ENCODE measurements at places on chromosomes 13 and 19.

DNA sequence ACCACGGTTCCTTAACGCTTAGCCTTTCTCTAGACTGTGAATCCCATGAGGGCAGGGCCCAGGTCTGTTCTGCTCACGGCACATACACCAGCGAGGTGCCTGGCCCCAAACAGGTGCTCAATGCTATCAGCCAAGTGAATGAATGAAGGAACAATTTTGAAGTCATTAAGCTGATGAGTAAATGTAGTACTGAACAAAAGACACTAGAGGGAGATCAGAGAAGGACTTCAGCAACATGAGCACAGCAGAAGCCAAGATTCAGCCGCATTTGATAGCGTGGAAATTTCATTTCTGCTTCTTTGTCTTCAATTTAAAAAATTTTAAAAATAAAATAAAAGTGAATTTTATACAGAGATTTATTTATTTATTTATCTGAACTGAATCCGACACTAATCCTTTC is 20.1 kb upstream of the MYO16 start:
- no peak for DNase-seq

DNA sequence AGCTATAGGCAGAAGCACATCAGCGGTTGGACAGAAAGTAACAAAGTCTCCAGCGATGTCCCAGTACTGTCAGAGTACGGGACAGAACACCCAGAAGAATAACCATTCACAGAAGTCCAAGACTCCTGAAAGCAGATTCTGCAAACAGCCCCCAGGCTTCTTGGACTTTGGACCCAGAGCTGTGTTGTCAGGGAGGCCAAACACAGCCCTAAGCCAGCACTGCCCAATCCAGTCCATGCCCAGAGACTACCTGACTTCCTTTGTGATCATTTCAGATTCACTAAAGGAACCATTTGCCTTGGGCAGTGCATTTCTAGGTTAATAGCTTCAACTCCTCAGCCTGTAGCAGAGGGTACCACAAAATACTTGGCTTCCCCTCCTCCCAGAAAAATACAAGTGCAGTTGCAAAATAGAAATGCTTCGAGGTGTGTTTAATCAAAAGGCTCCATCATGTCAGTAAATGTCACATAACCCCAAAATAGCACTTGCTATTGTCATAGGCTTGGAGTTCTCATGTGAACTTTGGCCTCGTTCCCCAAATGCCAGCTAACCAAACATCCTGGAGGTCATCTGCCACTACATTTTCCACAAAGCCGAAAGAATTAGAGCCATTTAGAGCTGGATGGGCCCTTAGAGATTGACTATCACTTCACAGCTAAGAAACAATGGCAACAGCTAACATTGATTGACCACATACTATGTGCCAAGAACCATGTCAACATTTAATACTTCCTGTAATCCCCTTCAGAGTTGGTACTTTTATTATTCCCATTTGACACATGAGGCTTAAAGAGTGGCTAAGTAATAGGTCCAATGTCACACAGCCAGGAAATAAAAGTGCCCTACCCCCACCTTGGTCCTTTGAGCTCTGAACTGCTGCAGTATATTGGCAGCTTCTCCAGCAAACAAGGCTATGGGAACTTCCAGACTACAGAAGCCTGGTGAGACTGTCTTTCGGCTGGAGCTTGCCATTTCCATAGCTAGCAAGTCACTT is 329.9 kb downstream of the FOXO1 start:
- no peak for DNase-seq

GRCh38 chr13:111518161-111518792 is 197.8 kb downstream of the TEX29 start:
- no peak for DNase-seq

DNA sequence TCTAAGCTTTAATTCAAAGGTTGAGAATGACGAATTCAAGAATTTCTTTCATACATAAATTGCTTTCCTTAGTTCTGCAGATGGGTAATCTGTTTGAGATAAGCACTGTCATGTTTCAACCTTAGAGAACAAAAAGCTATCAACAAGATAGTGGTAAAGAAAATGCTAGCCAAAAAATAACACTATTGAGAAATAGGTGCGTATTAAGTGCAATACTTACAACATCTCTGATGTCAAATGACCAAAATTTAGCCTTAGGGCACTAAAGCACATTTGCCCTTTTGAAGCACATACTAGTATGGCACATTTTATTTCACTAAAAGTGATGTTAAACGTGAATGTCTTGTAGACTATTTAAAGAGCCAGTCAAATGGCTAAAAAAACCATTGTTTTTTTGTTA is 4.9 kb downstream of the KBTBD6 start:
- no peak for DNase-seq

- DNase-seq, result peak; percentile 59
Observed at GRCh38 chr13:26051657-26052311, at the start of gene SHISA2. Gene SHISA2, minus strand, starts transcription at chr13:26052016. Its CDS starts 1,041 bp downstream, at chr13:26050975.

DNA sequence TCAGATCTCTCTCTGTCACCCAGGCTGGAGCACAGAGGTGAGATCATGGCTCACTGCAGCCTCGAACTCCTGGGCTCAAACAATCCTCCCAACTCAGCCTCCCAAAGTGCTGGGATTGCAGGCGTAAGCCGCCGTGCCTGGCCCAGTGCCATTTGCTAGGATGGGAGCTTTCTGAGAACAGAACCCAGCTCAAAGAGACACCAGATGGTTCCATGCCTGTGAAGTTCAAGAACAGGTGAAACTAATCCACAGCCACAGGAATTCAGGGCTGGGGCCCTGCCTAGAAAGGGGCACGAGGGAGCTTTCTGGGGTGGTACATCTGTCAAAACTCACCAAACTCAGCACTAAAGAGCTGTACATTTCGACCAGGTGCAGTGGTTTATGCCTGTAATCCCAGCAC is 4.2 kb downstream of the SLC7A9 start:
- DNase-seq, result no peak

GRCh38 chr19:56725829-56726424 is 54.4 kb upstream of the ZNF835 start:
- DNase-seq, result no peak

DNA sequence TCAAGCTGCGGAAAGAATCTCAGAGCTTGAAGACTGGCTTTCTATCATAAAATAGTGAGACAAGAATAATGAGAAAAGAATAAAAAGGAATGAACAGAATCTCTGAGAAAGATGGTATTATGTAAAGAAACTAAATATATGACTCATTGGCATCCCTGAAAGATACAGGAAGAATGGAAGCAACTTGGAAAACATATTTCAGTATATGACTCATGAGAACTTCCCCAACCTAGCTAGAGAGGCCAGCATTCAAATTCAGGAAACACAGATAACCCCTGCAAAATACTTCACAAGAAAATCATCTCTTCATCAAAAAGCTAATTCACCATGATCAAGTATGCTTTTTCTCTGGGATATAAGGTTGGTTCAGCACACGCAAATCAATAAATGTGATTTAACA is 2318.0 kb downstream of the PCDH9 start:
- DNase-seq, result no peak

DNA sequence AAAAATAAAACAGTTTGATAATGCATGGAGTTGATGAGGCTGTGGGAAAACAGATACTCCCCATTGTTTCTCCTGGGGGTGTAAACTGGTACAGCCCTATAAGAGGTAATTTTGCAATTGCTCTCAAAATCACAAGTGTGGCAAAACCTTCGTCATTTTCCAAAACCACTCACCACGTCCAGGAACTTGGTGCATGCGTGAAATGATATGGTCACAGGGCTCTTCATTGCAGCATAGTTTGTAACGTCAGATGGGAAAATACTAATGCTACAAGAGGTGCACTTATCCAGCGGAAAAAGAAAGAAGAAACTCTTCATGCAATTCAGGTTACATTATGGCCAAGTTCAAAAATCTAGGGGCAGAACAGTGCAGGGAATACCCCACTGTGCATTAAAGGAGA is 11.9 kb upstream of the PLAUR start:
- no peak for DNase-seq

DNA sequence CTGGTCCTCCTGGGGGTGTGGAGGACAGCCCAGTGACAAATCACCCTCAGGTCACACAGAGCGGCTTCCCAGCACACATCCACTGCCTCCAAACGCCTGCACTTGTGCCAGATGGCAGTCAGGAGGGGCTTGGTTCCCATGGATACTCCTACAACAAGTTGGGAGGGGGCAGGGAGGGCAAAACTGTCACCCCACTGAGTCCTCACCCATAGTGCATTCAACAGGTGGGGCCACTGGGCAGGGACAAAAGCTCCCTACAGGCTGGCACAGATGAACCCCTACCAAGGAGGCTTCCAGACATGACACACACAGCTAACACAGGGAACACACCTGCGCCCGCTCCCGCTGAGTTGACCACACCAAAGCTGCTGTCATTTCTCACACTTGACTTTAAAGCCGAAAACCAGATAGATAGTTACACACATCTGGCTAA is 120.5 kb downstream of the STK24 start:
- DNase-seq, result no peak

GRCh38 chr13:112669881-112670499 is 19.8 kb upstream of the ATP11A start:
- no peak for DNase-seq

DNA sequence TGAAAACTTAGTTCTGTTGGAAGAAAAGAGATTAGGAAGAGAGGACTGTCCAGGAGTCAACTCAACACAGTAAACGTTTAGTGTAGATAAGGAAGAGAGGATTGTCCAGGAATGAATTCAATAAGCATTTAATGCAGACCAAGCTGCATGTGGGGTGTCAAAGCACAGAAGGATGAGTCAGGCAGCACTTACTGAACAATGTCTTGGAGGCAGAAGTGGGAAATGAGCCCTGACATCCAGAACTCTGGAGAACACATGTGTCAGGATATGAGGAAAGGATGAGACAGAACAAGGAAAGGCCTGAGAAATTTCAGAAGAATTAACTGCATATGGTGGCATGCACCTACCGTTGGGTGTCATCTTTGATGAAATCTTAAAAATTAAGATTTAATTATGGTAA is 429.2 kb upstream of the HTR2A start:
- DNase-seq, result no peak

GRCh38 chr19:41755328-41755913 is at the start of gene CEACAM6:
Gene CEACAM6, plus strand, starts transcription at chr19:41755530. Its CDS starts 109 bp downstream, at chr19:41755639.
- DNase-seq, result no peak

GRCh38 chr19:31285744-31286143 is 63.5 kb downstream of the TSHZ3 start:
- DNase-seq, result no peak

GRCh38 chr19:49679771-49680413 is 2.8 kb downstream of the PRMT1 start:
- no peak for DNase-seq

- no peak for DNase-seq
Observed at GRCh38 chr19:17031741-17032140, 5.1 kb upstream of the CPAMD8 start.

DNA sequence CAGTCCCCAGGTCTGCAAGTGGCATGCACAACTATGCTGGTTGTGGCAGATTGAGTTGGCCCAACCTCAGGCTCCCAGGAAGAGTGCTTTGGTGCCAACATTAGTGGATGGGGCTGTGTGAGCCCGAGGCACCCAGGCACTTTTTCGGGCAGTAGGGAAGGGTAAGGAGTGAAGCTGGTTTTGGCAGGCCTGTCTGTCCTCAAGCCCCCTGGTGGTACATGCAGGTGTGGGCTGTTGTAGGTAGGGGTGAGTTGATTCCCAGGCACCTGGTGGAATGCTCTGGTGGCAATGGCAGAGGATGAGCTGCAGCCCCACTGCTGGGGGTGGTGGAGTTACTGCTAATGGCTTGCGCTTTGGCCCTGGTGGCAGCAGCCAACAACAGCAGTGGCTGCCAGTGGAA is 723.7 kb upstream of the SLITRK1 start:
- no peak for DNase-seq

DNA sequence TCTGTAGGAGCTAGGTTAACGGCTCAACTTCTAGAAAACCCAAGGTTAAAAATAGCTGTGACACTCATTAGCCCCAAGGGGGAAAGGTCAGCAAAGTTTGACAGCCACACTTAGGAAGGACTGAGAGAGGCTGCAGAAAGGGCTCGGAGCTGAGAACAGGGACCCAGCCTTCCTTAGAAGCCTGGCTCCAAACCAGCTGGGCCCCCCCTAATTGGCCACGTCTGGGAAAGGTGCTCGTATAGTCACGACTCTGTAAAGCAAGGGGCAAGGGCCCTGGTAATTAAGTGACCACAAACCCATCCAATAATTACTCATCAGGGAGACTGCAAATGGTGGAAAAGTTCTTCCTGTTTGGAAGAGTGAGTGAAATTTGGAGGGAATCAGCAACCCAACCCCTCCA is 90.5 kb downstream of the RNASEH2B start:
- DNase-seq, result no peak

GRCh38 chr19:2223959-2224358 is 12.2 kb downstream of the PLEKHJ1 start:
- DNase-seq, result no peak

DNA sequence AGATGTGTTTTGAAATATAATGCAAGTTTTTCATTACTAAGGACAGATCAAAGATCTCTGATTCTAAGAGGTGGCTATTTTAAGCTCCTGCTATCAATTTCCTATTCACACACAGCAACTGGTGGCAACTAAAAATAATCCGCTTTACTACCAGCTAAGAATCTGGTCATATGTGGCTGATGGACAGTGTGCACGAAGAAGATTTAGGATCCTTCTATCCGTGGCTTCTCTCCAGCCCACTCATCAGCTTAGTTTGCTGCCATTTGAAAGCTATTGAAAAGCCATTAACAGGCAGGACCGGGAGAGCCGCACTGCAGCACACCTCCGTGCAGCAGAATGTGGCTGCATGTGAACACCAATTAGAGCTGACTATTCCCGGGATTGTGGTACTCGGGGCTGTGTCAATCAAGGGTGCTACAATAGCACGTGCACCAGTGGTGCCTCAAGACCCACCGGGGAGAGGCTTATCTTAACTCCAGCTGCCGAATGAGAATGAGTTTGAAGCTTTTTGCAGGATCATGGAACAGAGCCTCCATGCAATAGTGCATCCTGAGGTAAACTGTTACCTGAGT is at the start of gene MYO16:
TSS of gene MYO16 (plus strand) at position 431 of the 572 bp plus-strand sequence. CDS start 234 bp downstream, outside the sequence.
- DNase-seq, result no peak

DNA sequence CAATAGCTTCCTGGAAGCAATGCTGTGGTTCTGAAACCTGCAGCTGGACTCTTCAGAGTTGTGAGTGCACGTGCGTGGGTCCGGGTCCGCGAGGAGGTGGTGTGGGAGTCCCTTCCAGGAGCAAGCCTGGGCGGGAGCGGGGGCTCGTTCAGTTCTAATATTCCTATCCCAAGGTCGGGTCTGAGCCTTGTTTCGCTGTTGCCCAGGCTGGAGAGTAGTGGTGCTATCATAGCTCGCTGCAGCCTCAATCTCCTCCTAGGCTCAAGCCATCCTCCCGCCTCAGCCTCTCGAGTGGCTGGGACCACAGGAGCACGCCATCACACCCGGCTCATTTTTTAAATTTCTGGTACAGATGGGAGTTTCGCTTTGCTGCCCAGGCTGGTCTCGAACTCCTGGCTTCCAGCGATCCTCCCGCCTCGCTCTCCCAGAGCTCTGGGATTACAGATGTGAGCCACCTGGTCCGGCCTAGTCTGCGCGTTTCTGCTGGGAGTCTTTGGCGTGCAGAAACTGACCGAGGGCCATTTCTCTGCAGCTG is 625 bp downstream of the ZFP82 start:
- DNase-seq, result no peak

- DNase-seq, result no peak
Observed at GRCh38 chr13:85551012-85551411, 248.2 kb downstream of the SLITRK6 start.

GRCh38 chr19:40663695-40664692 is 26.5 kb downstream of the NUMBL start:
- no peak for DNase-seq

GRCh38 chr13:38473305-38473704 is 123.7 kb downstream of the UFM1 start:
- DNase-seq, result no peak

GRCh38 chr13:50762969-50763567 is 80.4 kb downstream of the DLEU7 start:
- DNase-seq, result no peak

GRCh38 chr19:50203281-50204080 is at the start of gene MYH14:
Gene MYH14, plus strand, starts transcription at chr19:50203622. Its CDS starts 6,744 bp downstream, at chr19:50210366.
- no peak for DNase-seq

- no peak for DNase-seq
Observed at GRCh38 chr19:22735911-22736645, 47.9 kb downstream of the ZNF99 start.

Data from activated naive CD4-positive, alpha-beta T cell (primary cell).